Keratinocyte (primary cell): ENCODE measurements at places on chromosomes 11 and 22.

DNA sequence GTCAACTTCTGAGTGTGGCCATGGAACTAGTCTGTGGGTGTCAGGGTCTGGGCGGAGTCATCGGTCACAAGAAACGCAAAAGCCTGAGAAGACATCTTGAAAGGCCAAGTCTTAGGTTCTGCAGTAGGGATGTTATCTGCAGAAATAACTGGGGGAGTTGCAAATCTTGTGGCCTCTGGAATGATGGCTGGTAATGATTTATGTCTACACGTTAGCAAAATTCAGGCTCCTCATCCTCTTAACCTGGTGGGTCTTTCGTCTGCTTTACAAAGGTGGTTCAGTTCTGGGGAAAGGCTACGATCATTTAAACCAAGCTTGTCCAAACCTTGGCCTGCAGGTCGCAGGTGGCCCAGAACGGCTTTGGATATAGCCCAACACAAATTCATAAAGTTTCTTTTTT, 7.4 kb upstream of the CYB5R3 start:
- DNase-seq = no peak

GRCh38 chr22:46069521-46070214, 80.7 kb upstream of the PPARA start:
- DNase-seq = no peak

GRCh38 chr11:87917111-87917510, 258.1 kb downstream of the RAB38 start:
- no peak for DNase-seq

- DNase-seq = peak; percentile 69
These were observed 128.8 kb downstream of the SGSM3 start for GRCh38 chr22:40499209-40499623.

- no peak for DNase-seq
These were observed 171.1 kb upstream of the NAV2 start for GRCh38 chr11:19541521-19542049.

GRCh38 chr11:65291613-65292012, 23.1 kb upstream of the CDC42EP2 start:
- no peak for DNase-seq

GRCh38 chr11:29507376-29507775, 509.5 kb downstream of the KCNA4 start:
- DNase-seq = no peak

- DNase-seq = no peak
These were observed 52.3 kb upstream of the LMO1 start for GRCh38 chr11:8315954-8316353.

GRCh38 chr22:38167988-38168407, 13.6 kb downstream of the PLA2G6 start:
- DNase-seq = no peak

DNA sequence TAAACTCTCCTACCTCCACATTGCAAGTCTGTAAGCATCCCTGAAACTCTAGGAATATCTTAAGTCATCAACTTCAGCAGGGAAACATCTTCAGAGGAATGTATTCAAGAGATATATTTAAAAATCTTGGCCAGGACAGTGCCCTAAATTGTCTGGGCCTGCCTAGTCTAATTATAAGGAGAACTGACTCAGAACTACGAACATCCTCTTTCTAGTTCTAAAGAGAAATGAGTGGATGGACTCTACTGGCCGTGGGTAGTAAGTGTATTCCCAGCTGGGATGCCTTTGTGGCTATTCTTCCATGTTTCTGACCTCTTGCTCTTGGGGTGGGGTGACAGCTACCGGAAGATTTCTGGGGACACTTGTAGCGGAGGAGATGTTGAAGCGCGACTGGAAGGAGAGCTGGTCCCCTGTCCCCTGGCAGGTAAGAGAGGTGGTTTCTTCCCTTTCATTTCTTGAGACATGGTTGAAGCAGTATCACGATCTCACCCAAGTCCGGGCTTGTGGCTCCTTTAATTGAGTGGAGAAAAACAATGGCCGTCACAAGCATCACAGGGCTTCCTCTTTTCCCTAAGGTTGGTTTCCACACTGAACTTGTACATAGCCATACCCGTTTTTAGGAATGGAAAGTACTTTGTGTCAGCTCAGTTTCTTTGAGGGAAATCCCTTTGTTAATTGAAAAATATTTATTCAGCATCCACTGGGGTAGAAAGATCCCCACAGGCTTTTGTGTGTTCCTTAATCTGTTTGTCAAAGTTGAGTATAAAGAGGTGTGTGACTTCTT, 97.7 kb upstream of the SORL1-AS1 start:
- DNase-seq = no peak

- DNase-seq = no peak
These were observed 12.4 kb upstream of the CCDC34 start for GRCh38 chr11:27375370-27375769.

DNA sequence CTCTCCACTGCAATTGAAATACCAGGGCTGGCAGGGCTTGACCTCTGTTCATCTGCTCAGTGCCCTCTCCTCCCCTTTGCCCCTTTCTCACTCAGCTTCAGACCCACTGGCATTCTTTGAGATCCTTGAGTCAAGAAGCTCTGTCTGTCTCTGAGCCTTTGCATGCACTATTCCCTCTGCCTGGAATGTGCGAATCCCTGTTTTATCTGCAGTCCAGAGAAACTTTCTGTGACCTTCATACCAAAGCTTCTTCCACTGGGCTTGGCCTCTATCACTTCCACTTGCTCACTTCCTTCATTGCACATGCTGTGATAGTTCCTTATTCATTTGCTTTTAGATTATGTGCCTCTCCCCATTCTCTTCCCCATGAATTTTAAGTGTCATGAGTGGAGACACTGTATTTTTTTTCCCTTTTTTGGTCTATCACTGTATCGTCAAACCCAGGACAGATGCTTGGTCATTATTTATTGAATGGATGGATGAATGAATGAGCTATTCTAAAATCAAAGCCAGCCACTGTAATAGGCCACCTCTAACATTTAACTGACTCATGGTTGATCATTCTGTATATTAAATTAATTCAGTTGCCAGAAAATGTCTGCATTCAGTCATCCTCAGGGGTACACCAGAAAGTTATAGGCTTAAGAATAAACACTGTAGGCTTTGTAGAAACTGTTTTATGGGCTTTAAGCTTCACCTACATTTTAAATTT, 88.7 kb upstream of the TIMP3 start:
- DNase-seq = no peak

- peak; percentile 13 for DNase-seq
These were observed 94.0 kb upstream of the APOA1 start for GRCh38 chr11:116931206-116931953.

DNA sequence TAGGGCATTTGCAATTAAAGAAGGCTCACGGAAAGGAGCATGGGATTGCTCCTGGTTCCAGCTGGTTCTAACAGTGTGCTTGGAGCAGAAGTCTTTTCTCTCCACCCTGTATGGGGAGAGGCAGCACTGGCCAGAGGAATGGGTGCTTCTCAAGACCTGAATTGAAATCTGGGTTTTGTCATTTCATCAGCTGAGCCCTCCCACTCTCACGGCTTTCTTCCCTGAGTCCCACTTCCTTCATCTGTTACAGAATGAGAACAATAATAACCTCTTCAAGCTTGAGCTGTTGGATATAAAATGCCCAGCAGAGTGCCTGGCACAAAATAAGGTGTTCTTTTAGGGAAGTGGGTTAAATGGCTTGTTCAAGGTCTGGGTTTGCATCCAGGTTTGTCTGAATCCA, 17.2 kb downstream of the CNTF start:
- no peak for DNase-seq

- DNase-seq = no peak
These were observed 54.7 kb downstream of the WNT11 start for GRCh38 chr11:76151556-76152085.

- no peak for DNase-seq
These were observed 7.5 kb upstream of the GGA1 start for GRCh38 chr22:37601203-37601539.

DNA sequence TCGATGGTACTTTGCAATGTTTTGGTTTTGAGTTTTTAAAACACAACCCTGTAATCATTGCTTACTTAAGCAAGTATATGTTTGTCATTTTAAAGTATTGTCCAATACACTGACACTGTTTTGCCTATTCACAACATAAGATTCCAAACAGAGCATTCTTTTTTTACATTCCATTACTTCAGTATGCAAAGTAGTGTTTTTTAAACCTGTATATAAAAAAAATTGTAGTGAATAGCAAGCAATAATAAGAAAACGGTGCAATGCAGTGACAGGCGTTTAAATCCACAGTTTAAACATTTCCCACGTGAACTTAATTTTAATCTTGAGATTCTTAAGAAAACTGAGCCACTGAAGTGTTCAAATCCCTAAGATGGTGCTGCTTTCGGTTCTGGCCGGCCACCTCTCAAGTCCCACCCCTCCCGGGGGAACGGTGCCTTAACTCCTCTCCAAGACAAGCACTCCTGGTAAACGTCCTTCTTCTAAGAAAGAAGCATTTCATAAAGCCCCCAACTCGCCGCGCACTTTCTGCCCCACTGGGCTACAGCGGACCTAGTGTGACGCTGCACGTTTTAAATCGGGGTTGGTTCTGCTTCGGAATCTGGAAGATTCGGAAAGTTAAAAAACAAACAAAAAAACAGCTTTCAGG, 2.9 kb downstream of the PGR start:
- DNase-seq = no peak

DNA sequence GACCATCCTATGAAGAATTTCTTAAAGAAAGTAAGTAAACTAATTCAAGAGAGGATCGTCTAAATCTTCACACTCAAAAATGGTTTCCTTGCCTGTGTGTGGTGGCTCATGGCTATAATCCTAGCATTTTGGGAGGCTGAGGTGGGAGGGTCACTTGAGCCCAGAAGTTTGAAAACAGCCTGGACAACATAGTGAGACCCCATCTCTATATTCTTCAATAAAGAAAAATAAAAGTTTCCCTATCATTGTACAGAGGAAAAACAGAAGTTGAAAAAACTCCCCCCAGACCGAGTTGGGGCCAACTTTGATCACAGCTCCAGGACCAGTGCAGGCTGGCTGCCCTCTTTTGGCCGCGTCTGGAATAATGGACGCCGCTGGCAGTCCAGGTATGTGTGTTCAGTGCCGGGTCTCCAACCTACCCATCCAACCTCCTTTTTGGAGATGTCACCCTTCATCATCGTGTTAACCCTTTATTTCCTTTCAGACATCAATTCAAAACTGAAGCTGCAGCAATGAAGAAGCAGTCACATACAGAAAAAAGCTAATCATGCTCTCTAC, 3.0 kb downstream of the RPS25 start:
- DNase-seq = no peak

DNA sequence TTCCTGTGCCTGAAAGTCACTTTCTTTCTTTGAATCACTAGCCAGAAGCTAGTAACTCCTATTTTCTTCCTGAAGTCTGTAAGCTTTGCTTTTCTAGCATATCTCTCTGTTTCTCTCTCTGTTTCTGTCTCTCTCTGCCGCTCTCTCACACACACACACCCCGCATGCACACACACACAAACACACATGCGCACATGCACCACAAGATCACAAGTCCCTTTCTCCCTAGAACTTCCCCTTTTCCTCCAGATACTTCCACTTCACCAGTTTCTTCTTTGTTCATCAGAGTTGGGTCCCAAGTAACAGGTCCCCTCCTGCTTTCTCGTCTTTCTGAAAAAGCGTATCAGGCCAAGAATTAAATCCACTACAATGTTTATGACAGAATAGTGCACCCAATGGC, 148.5 kb upstream of the HSD17B12 start:
- DNase-seq = no peak

DNA sequence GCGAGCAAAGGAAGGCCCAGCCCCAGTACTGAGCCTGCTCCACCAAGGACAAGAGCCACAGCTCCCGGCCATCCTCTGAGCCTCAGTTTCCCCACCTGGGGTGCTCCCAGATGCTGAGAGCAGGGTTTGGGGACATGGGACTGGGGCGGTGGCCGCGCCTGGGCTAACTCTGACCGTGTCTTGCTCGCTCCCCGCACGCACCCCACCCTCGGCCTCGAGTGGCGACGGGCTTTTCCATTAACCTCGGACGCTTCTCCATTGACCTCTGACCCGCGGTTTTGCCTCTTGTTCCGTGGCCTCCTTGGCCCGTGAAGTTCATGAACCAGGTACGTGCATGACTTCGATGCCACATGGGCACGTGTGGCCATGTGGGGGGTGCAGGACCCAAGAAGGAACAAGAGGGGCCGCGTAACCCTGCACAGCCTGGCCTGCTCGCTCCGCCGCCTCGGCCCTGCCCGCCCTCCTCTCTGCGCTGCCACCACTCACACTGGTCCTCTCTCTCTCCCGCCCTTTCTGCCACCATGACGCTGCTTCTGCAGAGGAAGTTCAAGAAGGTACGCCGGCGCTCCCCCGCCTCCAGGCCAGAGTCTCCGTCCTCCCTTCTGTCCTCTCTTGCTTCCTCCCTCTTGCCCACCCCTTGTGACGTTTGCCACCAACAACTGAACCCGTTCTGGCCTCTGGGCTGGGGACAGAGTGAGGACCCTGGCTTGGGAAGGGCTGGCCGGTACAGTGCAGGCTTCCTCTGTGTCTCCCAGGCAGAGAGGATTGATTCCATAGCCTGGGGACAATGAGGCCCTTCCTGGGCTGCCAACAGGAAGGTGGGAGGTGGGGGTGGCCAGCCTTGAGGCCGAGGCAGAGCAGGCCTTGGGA, 6.9 kb downstream of the TNNT3 start:
- DNase-seq = no peak

DNA sequence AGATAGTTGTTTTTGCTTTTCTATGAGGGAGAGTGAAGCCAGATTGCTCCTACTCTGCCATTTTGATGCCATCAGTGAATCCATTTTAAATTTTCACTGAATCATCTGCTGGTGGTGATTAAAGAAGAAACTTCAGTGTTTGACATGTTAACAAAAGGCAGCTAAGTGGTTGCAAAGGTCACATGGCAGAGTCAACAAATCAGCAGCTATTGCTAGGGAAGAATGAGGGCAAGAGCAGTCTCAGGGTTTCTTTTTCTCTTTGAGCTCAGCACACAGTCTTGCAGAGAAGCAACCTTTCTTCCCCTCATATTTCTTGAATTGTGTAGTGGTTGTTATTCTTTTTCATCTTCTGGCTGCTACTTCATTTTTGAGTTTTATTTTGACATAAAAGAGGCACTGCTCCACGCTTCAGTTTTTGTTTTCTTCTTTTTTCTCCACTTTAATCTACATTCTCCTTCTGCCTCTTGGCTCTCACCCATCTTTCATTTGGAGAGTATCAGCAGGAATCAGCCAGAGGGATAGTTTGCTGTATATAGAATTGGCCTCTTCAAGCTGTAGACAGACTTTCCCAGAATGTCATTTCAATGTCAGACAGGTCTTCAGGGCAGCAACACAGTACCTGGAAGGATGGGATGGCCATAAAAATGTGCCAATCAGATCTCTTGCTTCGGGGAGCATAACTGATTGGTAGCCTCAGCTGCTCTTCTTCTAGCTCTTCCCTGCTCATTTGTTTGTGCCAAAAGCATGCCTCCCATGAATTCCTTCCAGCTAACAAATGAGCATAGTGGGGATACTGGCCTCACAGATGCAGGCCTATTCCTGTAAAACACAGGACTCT, 153.9 kb downstream of the TRPC6 start:
- DNase-seq = no peak
